CD14-positive monocyte (primary cell): ENCODE measurements at places on chromosomes 5 and 9.

DNA sequence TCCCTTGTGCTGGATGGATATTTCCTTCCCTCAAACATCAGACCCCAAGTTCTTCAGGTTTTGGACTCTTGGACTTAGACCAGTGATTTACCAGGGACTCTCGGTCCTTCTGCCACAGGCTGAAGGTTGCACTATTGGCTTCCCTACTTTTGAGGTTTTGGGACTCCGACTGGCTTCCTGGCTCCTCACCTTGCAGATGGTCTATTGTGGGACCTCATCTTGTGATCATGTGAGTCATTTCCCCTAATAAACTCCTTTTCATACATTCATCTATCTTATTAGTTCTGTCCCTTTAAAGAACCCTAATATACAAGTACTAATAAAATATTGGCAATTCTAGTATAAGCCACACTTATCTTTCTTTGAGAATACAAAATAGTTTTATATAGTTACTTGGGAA is 1078.9 kb downstream of the CDH12 start:
- no peaks in the 10 kb centered on the region for H3K27me3 ChIP-seq
- H3K36me3 ChIP-seq, result no peaks in the 10 kb centered on the region
- no peak overlapping the region for H3K27ac ChIP-seq
- no peak for DNase-seq

- H3K27me3 ChIP-seq, result no peaks in the 10 kb centered on the region
- no peak overlapping the region for H3K4me3 ChIP-seq
- DNase-seq, result no peak
- peak overlapping the region; percentile 5 for H3K27ac ChIP-seq
- peaks cover 74% of the 10 kb centered on the region for H3K36me3 ChIP-seq
These were observed 59.5 kb downstream of the PIK3R1 start for GRCh38 chr5:68274847-68275651.

DNA sequence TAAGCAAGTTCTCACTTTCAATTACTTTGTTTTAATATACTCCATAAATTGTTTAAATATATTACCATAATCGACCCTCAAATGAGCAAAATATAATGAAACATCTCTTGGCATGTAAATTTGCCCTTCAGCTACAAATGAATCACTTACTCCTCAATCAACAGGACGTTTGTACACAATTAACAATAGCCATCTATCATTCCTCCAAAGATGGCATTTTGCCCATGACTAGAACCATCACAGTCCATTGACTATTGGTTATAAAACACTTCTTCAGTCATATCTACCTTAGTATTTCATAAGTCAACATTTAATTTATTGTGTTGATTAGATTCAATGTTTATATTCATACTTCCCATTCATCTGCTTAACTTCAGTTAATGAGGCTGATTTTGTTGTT is 127.2 kb downstream of the CTNND2 start:
- H3K4me1 ChIP-seq, result no peaks in the 10 kb centered on the region
- no peaks in the 10 kb centered on the region for H3K36me3 ChIP-seq

- H3K36me3 ChIP-seq, result no peaks in the 10 kb centered on the region
- peak; percentile 25 for DNase-seq
- no peaks in the 10 kb centered on the region for H3K4me1 ChIP-seq
These were observed 75.4 kb upstream of the ANKH start for GRCh38 chr5:14946815-14947620.

DNA sequence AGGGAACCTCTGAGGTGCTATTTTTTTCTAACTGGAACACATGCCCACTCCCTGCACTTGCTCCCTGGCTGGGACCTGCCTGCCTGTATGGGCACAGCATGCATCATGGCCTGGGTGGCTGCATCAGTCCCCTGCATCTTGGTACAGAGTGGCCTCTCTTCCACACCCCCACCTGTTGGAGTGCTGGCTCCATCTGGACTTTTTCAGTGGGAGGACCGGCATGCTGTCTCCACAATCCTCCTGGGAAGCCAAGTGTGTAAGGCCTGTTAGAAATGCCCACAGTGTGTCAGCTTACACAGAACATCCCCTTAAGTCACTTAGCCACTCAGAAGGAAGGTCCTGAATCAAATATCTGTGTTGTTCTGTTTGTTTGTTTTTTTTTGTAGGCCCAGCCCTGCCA is 102.9 kb downstream of the MARCHF3 start:
- H3K27ac ChIP-seq, result no peak overlapping the region
- H3K4me1 ChIP-seq, result no peaks in the 10 kb centered on the region
- no peaks in the 10 kb centered on the region for H3K27me3 ChIP-seq
- no peaks in the 10 kb centered on the region for H3K36me3 ChIP-seq
- H3K4me3 ChIP-seq, result no peak overlapping the region

DNA sequence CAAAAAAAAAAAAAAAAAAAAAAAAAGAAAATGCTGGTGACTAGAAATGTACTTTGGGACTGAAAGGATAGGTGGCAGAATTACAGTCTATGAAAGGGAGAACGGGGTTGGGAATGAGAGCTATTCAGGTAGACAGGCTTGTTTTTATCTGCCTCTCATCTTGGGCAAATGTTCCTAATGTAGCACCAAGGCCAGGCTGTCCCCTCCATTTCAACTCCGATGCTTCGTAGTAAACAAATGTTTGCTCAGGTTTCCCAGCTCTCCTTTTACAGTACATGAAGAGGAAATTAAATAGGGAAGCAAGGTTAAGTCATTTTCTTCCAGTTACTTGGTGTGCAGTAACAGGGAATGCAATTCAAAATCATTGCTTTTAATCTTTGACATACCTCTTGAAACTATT is 4.4 kb upstream of the BASP1 start:
- H3K27me3 ChIP-seq, result no peaks in the 10 kb centered on the region
- H3K36me3 ChIP-seq, result no peaks in the 10 kb centered on the region
- no peak for DNase-seq
- no peak overlapping the region for H3K4me3 ChIP-seq
- H3K4me1 ChIP-seq, result peaks cover 11% of the 10 kb centered on the region
